ENCODE measurements at places on chromosomes 6 and 20.

DNA sequence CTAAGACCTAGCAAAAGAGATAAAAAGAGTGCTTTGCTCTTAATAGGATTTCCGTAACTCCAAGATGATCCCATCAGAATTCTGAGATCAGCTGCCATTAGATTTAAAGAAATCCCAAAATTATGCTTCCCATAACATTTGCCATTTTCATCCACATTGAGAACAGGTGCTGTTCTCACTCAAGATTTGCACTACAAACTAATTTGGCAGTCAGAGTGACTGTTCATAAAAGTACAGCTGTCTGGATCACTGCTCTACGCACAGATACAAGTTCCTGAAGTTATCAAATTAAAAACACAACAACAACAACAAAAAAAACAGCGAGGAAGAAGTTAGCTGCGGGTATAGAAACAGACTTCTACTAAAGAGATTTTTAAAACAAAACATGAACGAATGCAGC, 58.1 kb downstream of the ASCC3 start:
- H3K4me1 ChIP-seq: peaks cover 6% of the 10 kb centered on the region
- H3K4me3 ChIP-seq: no peak overlapping the region
- DNase-seq: no peak
- H3K36me3 ChIP-seq: peaks cover 13% of the 10 kb centered on the region
- no peaks in the 10 kb centered on the region for H3K27me3 ChIP-seq

DNA sequence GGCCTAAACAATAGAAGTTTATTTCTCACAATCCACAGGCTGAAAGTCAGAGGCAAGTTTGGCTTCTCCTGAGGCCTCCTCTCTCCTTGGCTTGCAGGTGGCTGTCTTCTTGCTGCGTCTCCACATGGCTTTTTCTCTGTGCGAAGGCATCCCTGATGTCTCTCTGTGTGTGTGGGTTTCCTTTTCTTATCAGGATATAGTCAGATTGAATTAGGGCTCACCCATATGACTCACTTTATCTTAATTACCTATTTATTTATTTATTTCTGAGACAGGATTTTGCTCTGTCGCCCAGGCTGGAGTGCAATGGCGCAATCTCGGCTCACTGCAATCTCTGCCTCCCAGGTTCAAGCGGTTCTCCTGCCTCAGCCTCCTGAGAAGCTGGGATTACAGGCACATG, 30.7 kb downstream of the LINC00237 start:
- no peak overlapping the region for H3K4me3 ChIP-seq
- no peak overlapping the region for H3K27ac ChIP-seq
- H3K4me1 ChIP-seq: no peaks in the 10 kb centered on the region
- H3K27me3 ChIP-seq: peaks cover 32% of the 10 kb centered on the region
- DNase-seq: no peak
- H3K36me3 ChIP-seq: no peaks in the 10 kb centered on the region

GRCh38 chr6:104789770-104790190, 69.9 kb downstream of the HACE1 start:
- H3K27ac ChIP-seq: peak overlapping the region; percentile 86
- no peaks in the 10 kb centered on the region for H3K27me3 ChIP-seq
- peaks cover 34% of the 10 kb centered on the region for H3K4me1 ChIP-seq
- peak; percentile 11 for DNase-seq
- H3K36me3 ChIP-seq: no peaks in the 10 kb centered on the region
- peak overlapping the region; percentile 63 for H3K4me3 ChIP-seq

- no peak for DNase-seq
- H3K4me1 ChIP-seq: no peaks in the 10 kb centered on the region
- H3K27ac ChIP-seq: no peak overlapping the region
- no peaks in the 10 kb centered on the region for H3K27me3 ChIP-seq
These were observed 45.2 kb downstream of the DEFB114 start for GRCh38 chr6:49918787-49919186.

DNA sequence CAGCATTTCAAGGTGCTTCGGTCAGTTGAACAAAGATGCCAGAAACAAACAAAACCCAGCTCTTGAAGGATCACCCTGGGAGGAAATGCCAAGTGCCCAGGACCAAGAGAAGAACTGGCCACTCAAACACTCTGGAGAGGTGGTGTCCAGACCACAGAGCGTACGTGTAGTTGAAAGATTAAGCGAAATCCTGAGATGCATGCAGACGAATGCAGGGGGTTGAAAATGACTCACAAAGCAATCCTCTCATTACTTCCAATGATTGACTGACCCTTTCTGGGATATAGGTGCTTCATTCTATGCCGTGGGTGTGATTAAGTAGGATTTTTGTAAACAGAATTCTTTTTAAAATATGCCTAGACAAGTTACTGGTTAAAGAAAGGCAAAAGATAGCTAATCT, 71.5 kb upstream of the ATXN1 start:
- H3K4me3 ChIP-seq: no peak overlapping the region
- peaks cover 26% of the 10 kb centered on the region for H3K4me1 ChIP-seq
- H3K36me3 ChIP-seq: no peaks in the 10 kb centered on the region
- DNase-seq: no peak
- H3K27ac ChIP-seq: no peak overlapping the region

DNA sequence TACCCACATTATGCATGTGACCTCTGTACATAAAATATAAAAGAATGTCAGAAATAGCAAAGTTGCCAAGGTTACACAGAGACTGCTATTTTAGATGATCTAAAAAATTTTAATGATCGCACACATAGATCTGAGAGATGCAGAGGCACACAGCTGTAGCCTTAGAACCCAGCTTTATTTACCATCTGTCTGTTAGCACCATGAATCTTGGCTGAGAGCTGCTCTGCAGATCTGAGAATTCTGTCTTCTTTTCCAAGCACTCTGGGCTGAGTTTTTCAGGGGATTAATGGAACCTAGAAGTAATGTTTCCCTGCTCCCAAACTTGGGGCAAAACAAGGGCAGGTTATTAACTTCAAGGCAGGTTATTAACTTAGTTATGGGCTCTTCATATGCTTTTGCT, 248.7 kb upstream of the JAG1 start:
- H3K4me3 ChIP-seq: no peak overlapping the region
- no peak for DNase-seq
- no peaks in the 10 kb centered on the region for H3K36me3 ChIP-seq
- no peaks in the 10 kb centered on the region for H3K27me3 ChIP-seq

DNA sequence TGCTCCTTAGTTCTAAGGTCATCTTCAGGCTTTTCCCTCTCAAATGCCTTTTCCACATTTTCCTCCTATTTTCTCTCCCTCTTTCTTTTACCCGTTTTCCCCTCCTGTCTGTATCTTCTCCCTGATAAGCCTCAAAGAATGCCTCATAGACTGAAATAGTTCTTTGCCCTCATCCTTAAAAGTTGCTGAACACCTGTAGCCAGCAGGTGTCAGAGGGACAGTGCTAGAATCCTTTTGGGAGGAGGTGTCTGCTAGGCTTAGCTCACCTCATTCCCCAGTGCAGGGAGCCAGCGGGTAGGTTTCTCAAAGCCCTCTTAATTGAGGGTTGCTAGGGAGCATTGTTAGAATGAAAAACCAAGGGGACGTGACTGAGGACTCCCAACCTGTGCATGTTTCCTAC, 204.0 kb downstream of the TSHZ2 start:
- H3K36me3 ChIP-seq: peaks cover 2% of the 10 kb centered on the region
- peaks cover 28% of the 10 kb centered on the region for H3K27me3 ChIP-seq
- H3K4me1 ChIP-seq: peaks cover 5% of the 10 kb centered on the region
- H3K27ac ChIP-seq: no peak overlapping the region
- no peak overlapping the region for H3K4me3 ChIP-seq

GRCh38 chr20:2399390-2399789, 18.7 kb downstream of the TGM6 start:
- no peaks in the 10 kb centered on the region for H3K27me3 ChIP-seq
- no peaks in the 10 kb centered on the region for H3K4me1 ChIP-seq
- no peak overlapping the region for H3K27ac ChIP-seq
- DNase-seq: no peak
- H3K36me3 ChIP-seq: no peaks in the 10 kb centered on the region
- no peak overlapping the region for H3K4me3 ChIP-seq

DNA sequence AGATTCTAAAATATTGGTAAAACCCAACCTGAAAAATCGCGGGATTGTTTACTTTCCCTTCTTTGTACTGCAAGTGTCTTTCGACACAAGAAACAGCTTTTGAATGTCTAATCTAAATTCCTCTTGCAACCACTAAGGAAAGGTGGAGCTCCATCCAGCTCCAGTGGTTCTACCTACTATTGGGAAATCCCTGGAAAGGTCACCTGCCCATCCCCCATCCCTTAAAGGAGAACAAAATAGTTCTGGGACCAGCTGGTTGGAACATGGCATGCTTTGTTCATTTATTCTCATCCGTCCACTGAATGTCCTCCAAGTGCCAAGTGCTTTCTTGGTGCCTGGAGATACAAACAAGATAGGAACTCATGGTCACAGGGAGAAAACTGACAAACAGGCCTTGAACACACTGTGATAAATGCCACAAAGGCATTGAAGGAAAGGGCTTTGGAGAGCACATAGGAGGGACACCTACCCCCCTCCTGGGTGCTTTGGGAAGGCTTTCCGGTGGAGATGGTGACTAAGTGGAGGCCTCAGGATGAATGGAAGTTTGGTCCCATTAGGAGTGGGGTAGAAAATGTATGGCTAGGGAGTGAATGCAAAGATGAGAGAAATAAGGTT, 2.3 kb upstream of the CITED2 start:
- no peak for DNase-seq
- peak overlapping the region; percentile 93 for H3K27ac ChIP-seq
- peak overlapping the region; percentile 93 for H3K4me3 ChIP-seq
- H3K4me1 ChIP-seq: peaks cover 25% of the 10 kb centered on the region
- H3K27me3 ChIP-seq: no peaks in the 10 kb centered on the region

GRCh38 chr6:7960848-7961247, 50.3 kb upstream of the TXNDC5 start:
- H3K4me3 ChIP-seq: no peak overlapping the region
- no peaks in the 10 kb centered on the region for H3K36me3 ChIP-seq
- H3K27ac ChIP-seq: no peak overlapping the region

DNA sequence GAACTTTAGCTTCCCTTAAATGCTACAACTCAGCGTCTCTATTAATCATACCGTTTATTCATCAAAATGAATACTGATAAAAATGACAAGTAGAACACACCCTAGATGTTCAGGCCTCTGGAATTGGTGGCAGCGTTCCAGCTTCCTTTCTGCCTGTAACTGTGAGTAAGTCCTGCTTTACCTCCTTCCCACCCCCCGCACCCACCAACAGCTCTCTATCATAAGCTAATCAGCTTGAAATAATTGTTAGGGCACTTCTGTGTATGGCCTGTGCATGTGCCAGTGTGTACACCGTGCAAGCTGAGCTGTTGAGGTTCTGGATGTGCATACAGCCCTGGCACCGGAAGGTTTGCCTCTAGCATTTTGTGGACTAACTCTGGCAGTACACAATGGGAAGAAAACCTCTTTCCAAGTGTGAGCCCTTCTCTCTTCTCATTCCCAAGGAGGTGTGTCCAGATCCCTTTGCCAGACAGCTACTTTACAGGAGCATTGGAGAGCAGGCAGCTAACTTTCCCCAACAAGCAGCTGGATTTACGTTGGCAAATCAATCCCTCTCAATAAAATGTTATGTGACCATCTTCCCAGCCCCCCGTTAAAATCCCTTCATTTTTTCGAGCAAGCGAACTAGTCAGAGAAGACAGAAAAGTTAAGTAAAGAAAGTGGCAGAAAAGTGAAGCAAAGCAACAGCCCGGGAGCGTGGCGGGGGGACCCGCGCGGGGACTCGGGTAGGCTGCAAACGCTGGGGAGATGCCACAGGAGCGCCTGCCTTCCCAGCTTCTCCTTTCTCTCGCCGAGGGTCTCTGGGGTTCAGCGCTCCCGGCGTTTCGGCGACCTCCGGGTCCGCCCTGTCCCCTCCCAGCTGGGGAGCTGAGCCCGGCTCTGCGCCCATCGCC, 803 bp upstream of the ADGRG6 start:
- peaks cover 24% of the 10 kb centered on the region for H3K27me3 ChIP-seq
- peaks cover 13% of the 10 kb centered on the region for H3K4me1 ChIP-seq
- peak overlapping the region; percentile 88 for H3K4me3 ChIP-seq
- DNase-seq: no peak
- H3K27ac ChIP-seq: no peak overlapping the region
- H3K36me3 ChIP-seq: peaks cover 2% of the 10 kb centered on the region

GRCh38 chr6:30749554-30750378, 5.4 kb upstream of the IER3 start:
- H3K36me3 ChIP-seq: no peaks in the 10 kb centered on the region
- H3K27me3 ChIP-seq: no peaks in the 10 kb centered on the region
- no peak overlapping the region for H3K4me3 ChIP-seq
- DNase-seq: no peak
- peaks cover 65% of the 10 kb centered on the region for H3K4me1 ChIP-seq
- no peak overlapping the region for H3K27ac ChIP-seq

DNA sequence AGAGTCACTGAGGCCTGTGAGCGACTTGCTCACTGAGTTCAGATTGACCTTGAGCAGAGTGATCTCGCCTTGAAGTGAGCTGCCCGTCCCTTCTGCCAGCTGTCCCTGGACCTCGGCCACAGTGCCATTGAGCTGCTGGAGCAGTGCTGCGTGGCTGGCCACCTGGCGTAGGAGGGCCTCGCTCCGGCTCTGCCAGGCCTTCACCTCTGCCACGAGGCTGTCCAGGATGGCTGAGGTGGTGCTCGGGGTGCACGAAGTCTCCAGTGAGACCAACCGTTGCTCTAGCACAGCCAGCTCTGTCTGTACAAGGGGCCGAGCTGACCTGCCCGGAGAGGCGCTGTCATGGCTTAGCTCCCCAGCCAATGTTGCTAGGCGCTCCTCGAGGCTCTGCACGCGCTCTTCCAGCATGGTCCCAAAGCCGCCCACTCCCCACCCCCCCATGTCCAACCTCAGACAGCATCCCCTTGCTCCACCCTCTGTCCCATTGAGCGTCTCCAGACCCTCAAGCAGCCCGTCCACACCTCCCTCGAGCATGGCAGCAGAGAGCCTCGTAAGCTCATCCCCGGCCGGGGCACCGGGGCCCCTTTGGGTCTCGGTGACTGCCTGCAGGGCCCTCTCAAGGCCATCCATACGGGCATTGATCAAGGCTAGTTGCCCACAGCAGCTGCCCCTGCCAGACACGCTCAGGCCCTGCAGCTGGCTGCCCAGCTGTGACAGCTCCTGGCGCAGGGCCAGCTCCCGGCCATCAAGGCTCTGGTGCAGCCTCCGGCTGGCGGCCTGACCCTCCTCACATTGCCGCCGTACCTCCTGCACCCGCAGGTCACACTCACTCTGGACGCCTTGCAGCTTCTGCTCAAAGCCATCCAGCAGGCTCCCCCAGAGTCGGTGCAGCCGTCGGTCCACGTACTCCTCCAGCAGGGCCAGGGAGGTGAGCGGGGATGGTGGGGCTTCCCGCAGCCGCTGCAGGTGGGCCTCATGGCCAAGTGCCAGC, 4.6 kb downstream of the EMILIN3 start:
- DNase-seq: no peak
- H3K27me3 ChIP-seq: peaks cover 16% of the 10 kb centered on the region
- no peaks in the 10 kb centered on the region for H3K36me3 ChIP-seq
- H3K4me3 ChIP-seq: no peak overlapping the region
- H3K4me1 ChIP-seq: peaks cover 1% of the 10 kb centered on the region

GRCh38 chr20:40563296-40563950, 125.6 kb downstream of the MAFB start:
- no peaks in the 10 kb centered on the region for H3K36me3 ChIP-seq
- DNase-seq: no peak
- H3K4me1 ChIP-seq: no peaks in the 10 kb centered on the region
- no peak overlapping the region for H3K27ac ChIP-seq
- no peaks in the 10 kb centered on the region for H3K27me3 ChIP-seq

- no peak overlapping the region for H3K27ac ChIP-seq
- peaks cover 13% of the 10 kb centered on the region for H3K36me3 ChIP-seq
- H3K27me3 ChIP-seq: no peaks in the 10 kb centered on the region
- H3K4me3 ChIP-seq: no peak overlapping the region
These were observed 8.2 kb downstream of the NCOA7 start for GRCh38 chr6:125798734-125799508.

- H3K4me3 ChIP-seq: no peak overlapping the region
- peaks cover 9% of the 10 kb centered on the region for H3K36me3 ChIP-seq
- H3K27ac ChIP-seq: peak overlapping the region; percentile 24
These were observed 5.6 kb upstream of the ANKRD60 start for GRCh38 chr20:58233881-58234528.

- H3K27me3 ChIP-seq: no peaks in the 10 kb centered on the region
- H3K36me3 ChIP-seq: no peaks in the 10 kb centered on the region
- H3K27ac ChIP-seq: no peak overlapping the region
These were observed 158.0 kb upstream of the BMP5 start for GRCh38 chr6:56033401-56033800.
